NCI-H510A treated with DMSO at 0.1 percent for 48 hours (cell line): ENCODE measurements at places on chromosomes 12 and 14.

DNA sequence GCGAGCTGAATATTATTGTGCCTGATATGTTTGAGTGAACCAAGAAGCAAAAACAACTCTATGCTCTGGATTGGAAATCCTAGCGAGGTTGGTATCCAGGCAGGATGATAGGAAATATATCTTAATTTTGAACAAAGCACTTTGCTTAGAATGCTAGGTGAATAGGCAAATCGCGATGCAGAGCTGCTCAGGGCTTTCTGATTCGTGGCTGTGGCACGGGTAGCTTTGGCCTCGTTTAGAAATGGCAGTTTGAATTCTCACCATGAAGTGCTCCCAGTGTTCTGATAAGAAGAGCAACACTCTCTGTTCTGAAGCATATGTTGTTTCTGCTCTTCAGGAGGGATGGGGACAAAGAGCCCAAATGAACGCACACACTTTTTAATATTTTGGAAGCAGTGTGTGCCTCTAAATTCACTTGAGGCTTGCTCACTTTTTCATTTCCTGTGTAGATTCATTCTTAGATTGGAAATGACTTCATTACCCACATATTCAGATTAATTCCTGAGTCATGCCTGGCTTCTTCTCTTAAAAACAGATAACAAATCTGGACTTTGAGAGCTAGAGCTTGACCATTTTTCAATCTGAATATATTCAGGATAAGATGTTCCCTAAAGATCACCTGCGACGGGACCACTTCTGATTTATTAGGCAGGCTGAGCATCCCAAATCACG is 200.9 kb downstream of the RPAP3 start:
- DNase-seq: no peak

- DNase-seq: no peak
These were observed 357.0 kb downstream of the TMEM121 start for GRCh38 chr14:105883066-105884005.

DNA sequence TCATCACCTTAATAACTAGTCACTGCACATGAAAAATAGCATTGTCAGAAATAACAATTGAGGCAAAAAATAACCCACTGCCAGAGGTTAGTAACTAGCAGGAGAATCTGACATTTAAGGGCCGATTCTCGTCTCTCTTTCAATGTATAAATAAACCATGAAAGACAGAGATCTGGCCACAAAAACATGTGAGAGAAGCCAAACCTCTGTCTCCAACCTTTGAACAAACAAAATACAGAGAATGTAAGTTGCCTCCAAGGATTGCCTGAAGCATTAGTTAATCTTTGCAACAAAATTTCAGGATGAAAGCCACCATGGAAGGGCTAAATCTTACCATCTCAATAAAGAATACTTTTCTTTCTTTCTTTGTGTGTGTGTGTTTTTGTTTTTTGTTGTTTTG is 257.4 kb upstream of the TMTC1 start:
- no peak for DNase-seq

DNA sequence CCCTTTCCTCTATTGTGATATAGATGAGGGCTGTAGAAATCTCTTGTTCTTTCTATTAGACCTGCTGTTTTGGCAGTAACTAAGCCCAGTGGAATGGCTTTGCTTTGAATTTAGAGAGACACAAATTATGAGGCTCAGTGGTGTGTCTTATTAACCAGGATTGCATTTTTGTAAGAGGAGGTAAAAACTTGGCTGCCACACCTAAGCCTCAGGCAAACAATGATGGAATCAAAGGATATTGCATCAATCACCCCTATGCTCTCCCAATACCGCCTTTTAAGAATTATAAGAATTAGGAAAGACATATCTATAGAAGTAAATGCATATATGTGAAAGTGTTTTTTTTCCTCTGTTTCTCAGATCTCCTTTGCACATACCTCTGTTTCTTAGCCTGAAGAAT is 63.3 kb downstream of the ACSS3 start:
- DNase-seq: no peak

GRCh38 chr12:49777800-49778748 is 36.7 kb downstream of the TMBIM6 start:
- peak; percentile 43 for DNase-seq

GRCh38 chr12:124754949-124755800 is 108.5 kb downstream of the SCARB1 start:
- peak; percentile 91 for DNase-seq

- DNase-seq: no peak
These were observed 11.3 kb downstream of the TMEM179 start for GRCh38 chr14:104593241-104593701.

DNA sequence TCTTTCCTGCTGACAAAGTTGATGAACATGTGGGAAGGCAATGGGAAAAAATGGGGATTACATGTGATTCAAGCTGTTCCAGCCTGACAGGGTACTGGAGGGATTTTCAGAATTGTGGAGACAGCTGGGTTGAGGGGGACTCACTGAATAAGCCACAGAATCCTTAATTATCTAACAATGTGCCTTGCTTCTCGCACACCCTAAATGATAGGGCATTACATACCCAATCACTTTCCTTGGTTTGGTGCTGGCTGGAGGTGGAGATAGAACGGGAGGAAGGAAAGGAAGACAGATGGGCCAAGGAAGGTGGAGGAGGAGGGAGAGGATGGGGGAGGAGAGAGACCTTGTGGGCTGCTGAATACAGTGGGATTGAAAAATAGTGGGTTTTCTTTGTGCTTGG is 20.7 kb downstream of the PELI2 start:
- DNase-seq: no peak

DNA sequence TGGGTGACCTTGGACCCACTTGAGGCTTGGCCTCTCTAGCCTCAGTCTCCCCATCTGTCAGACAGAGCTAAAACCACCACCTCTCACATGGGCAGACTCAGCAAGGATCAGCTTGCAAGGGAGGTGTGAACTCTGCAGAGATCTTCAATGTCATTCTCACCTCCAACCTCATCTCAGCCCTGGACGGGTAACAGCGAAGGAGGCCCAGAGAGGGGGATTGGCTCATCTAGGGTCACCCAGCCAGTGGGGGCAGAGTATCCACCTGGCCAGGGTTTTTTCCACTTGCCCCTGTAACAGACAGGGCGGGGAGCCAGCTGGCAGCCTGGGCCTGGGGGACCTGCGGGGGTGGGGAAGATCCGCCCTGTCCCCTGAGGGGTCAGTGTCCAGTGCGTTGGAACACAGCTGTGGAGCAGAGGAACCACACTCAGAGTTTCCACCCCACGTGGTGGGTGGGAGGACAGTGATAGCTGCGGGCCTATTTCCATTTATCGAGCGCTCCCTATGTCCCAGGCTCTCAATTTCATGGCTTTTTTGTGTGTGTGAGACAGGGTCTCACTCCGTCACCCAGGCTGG is 27.4 kb downstream of the DTX1 start:
- no peak for DNase-seq

- no peak for DNase-seq
These were observed 908.6 kb upstream of the MDGA2 start for GRCh38 chr14:48584031-48584430.

GRCh38 chr14:47917344-47917954 is 242.0 kb upstream of the MDGA2 start:
- peak; percentile 34 for DNase-seq

DNA sequence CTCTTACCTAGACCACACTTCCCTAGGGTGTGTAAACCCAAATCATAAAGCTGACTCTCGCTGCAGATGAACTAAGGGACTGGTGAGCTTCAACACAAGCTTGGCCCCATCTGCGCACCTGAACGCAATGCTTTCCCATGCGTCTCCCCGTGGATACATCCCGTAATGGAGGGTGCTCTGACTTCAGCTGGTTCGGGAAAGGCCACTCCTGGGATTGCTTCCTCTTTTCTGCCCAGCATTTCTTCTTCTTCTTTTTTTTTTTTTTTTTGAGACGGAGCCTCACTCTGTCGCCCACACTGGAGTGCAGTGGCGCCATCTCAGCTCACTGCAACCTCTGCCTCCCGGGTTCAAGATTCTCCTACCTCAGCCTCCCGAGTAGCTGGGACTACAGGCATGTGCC is 27.7 kb upstream of the ETFBKMT start:
- no peak for DNase-seq

DNA sequence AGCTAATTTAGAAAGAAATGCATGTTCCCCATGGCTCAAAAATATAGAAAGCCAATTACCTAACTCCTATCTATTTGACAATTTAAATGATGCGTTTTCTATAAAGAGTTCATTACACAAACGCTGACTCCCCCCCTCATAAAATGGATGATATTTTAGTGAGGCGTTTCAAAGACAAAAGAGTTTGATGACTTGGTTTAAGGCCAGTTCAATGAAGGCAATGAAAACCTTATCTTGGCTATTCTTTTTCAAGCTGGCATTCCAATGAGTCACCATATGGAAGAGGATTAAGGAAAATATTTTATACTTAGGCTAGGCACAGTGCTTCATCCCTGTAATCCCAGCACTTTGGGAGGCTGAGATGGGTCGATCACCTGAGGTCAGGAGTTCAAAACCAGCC is 62.7 kb downstream of the HMGA2 start:
- no peak for DNase-seq

DNA sequence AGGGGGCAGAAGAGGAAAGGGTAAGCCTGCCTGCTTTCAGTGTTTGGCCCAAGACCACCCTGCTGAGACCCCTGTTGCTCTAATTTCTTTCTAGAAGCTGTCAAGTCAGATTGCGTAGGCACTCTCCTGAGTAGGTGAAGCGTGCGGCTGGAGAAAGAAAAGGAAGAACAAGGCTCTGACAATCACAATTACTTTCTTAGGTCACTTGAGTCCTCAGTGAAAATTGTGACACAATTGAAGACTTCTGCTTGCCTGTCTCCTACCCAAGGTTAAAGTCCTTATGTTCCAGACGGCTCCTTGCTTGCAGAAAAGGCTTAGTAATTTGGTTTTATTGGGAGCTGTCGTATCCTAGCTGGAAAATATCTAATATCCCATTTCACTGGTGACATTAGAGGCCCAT is 721 bp upstream of the CTSG start:
- DNase-seq: no peak

DNA sequence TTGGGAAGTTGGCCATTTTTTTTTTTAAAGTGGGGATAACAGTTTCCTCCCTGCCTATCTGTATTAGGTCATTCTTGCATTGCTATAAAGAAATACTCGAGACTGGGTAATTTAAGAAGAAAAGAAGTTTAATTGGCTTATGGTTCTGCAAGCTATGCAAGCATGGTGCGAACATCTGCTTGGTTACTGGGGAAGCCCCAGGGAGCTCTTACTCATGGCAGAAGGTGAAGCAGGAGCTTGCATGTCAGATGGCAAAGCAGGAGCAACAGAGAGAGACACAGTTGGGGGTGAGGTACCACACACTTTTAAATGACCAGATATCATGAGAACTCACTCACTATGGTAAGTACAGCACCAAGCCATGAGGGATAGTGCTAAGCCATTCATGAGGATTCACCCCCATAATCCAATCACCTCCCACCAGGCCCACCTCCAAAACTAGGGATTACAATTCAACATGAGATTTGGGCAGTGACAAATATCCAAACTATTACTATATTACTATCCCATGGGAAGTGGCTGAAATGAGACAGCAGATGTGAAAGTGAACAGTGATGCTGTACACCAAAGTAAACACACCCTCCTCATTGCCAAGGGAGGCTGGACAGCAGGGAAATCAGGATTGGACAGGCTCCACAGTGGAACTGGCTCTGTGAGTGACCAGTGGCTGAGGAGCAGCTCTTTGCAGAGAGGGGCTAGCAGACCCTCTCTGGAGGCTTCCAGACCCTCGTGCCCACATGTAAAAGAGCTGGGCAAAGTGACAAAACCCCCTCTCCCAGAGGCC is 40.5 kb downstream of the CRACR2A start:
- DNase-seq: no peak

- DNase-seq: no peak
These were observed 58.7 kb upstream of the DICER1 start for GRCh38 chr14:95216008-95216407.

- no peak for DNase-seq
These were observed 33.1 kb downstream of the KCNA5 start for GRCh38 chr12:5076761-5077160.

GRCh38 chr12:38890102-38890855 is 15.1 kb downstream of the CPNE8 start:
- DNase-seq: no peak

- no peak for DNase-seq
These were observed 558.2 kb downstream of the FLRT2 start for GRCh38 chr14:86088156-86088555.

DNA sequence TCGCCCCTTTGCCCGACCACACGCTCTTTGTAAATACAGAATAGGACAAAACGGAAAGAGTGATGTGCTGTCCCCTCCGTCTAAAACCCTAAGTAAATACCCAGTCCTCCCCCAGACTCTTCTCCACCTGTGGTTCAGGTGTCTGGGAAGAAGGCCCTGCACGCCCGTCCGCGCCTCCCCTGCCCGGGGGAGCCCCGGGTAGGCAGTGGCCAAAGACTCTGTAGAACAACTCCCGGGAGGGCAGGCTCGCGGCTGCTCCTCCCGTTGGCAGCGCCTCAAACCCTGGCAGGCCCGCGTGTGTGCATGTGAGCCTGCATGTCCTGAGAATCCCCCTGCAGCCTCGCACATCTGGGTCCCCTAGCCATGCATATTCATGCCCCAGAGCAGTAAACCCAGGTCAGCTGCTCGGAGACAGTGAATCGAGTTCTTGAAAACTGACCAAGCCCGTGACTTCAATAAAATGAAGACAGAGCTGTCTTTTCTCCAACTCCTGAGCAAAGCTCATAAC is 165.8 kb downstream of the MON2 start:
- DNase-seq: no peak

DNA sequence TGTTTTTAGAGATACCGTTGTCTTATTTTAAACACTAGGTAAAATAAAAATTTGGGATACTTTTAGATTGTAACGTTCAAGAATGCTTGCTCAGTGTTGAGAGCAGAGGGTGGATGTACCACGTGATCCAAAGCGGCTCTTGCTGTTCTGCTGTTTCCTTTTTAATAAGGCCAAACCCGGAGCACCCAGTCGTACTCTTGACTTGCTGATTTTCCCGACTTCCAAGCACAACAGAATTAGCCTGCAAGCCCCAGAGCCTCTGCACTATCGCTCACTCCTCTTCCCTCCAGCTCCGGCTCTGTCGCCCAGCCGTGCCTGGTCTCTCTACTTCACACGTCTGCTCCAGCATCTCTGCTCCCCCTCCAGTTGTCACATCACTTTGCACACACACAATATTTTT is 77.3 kb downstream of the EMP1 start:
- no peak for DNase-seq

DNA sequence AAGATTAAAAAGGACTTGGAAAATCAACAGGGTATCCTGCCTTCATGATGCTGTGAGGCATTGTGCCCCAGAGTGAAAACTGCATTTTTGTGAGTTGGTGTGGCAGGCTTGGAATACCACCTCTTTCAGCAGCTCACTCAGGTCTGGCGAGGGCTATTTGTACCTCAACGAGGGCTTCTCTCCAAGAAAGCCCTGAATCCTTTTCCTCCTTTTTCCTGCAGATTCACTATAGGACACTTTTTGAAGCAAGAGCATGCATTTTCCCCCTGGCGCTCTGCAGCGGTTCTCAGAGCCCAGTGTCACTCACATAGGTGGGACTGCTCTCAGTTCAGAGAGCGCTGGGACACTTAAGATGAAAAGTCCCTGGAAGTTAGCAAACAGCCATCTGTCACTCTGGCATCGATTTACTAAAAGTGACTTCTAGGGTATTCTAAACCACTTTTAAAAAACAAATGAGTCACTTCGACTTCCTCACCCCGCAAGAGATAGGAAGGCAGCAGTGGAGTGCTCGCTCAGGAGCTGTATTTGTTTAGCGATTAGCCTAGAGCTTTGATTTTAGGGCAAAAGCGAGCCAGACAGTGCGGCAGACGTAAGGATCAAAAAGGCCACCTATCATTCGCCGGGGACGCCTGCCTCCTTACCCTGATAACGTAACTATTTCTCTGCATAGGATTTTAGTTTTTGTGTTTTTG is 782 bp upstream of the LGR5 start:
- DNase-seq: peak; percentile 26

GRCh38 chr12:102765736-102766135 is 151.3 kb downstream of the PAH start:
- no peak for DNase-seq

- DNase-seq: no peak
These were observed 1.1 kb downstream of the TPI1 start for GRCh38 chr12:6868211-6869048.
